ENCODE measurements at places on chromosomes 5 and 9.

DNA sequence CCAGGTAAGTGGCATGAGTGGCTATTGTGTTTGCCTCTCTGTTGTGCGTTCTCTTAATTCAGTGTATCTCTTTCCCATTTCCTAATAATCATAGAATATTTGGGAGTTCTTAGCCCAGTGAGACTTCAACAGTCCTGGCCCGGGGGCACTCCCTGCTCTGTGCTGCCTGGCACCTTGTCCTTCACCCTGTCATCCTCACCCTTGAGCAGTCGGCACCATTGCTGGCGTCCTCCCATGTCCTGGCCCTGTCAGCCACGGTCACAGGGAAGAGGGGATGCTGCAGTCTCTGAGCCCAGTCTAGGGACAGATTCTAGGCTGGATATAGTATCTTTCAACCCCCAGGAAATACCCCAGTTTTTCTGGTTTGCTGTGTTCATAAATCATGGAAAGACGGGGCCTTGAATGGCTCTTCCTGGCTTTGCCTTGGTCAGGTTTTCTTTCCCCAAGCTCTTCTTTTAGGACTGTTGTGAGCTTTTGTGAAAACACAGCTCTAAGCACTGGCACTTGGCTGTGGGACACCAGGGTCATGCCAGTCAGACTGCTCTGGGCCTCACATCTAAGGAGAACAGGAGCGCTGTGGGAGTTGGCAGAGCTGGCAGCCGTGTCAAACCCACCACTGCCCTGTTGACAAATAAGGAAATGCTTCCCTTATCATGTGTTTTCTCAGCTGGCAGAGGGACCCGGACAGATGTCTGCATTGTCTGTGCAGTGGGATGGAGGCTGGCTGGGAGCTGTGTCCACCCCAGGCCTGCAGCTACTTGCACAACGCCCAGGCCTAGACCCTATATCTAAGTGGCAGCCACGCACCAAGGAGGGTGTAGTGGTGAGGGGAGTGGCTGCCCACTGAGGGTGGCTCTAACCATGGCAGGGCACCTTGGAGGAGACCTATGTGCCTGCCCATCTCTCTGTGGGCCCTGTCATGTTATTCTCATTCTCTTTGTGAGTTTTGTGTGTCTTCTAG, 378.6 kb downstream of the ICE1 start:
- DNase-seq: no peak

DNA sequence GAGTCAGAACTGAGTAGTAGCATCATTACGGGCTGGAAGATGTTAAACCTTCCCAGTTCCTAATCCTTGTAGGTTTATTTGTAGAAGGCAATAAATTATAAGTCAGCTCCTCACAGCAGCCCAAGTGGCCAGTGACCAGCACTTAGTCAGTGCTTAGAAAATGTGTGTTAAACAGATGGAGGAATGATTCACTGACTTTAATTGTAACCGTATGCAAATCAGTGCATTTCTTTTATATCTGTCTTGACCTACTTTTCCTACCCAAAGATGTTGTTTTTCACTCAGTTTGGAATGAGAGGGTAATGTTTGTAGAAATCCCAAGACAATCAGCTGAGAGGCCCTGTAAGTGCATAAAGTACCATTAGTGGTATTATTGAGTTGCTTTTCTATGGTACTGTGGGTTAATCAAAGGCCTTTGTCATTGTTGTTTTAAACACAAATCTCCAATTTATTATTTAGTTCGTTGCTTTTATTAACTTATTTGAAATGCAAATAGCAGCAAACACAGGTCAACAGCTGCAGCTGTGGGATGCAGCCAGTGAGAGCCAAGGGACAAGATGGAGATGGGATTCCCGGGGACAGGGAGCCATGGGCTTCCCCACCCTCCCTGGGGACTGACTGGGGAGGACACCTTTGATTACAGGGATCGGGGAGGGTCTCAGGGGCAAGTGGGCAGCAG, 49.8 kb downstream of the MAP1B start:
- no peak for DNase-seq

DNA sequence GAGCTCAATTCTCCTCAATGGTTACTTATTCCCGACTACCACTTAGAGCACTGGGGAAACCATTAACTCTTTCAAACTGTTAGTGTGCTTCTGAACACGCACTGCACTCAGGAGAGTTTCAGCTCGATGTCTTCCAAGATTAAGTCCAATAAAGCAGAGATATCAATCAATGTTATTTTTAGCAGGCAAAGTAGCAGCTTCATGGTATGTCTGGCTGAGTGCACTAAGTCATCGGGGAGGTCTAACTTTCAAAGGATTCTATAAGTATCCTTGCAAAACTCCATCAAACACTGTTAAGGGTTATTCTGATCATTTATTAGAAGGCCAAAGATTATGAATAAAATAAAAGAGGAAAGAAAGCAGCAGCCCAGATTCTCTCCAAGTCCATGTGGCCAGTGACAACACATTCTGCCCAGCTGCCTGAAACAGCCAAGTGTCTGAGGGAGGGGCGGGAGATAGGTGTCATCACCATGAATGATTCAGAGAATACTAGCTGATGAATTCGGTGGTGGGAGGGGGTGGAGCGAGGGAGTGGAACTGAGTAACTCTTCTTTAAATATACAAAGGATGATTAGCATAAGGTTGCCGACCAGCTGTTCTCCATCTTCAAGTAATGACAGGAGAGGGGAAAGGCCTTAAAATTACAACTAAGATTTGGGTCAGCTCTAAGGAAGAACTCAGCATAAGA, 21.3 kb downstream of the NREP start:
- no peak for DNase-seq

DNA sequence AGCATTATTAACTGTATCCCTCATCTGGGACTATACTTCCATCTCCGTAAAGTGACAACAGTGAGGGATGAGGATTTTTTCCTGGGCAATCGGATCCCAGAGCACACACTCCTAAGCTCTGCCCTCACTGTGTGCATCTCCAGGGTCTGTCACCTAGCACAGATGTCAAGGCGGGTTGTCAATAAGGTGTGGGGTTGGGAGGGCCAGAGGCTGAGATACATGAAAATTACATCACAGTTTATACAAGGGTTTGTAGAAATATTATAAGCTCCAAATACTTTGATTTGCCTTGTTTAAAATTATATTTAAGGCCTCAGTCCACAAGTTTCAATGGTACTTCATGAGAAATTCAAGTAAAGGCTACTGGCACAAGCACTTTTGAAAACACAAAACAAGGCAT, 4.5 kb downstream of the ADAMTS12 start:
- DNase-seq: no peak

DNA sequence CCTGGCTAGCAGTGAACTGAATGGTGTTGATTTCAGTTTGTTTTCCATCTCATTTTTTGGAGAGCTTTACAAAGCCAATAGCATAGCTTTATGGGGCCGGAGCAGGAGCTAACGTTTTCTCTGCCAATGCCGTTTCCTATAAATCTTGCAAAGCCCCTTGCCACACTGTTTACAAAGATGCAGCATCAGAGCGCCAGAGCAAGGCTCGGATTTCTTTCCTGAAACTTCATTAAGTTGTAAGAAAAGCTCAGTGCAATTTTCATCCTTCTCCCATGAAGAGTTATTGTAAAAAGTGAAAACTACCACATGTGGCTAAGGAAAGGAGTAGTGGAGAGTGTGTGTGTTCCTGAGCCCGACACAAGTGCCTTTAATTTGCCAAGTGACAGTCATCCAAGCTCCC, 178.2 kb upstream of the GDNF start:
- no peak for DNase-seq

DNA sequence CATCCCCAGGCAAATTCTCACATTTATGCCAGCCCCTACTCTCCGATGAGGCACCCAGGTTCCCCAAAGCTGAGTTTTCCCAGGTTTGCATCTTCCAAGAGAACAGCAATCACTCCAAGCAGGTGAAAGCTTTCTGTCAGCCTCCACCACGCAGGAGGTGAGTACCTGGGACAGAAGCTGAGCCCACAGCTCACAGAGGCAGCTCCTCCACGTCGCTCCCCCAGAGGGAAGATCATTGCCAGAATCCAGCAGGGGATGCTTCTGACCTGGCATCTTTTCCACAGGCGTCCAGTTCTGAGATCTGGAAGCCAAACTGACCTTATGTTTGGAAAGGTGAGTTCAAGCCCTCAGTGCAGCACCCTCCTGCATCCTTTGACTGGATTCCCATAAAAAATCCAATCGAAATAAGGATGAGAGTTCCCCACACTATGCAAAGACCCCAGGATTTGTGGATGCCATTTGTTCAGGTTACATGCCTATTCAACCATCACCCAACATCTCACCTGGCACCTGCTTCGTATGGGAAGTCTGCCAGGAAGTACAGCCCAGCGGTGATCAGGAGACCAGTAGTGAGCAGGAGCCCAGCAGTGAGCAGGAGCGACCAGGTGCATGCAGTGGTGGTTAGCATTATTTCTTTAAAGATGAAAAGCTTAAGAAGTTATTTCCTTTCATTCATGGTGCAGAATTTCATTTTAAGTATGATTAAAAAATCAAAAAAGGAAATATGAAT, 47.4 kb upstream of the OLFM1 start:
- DNase-seq: no peak

DNA sequence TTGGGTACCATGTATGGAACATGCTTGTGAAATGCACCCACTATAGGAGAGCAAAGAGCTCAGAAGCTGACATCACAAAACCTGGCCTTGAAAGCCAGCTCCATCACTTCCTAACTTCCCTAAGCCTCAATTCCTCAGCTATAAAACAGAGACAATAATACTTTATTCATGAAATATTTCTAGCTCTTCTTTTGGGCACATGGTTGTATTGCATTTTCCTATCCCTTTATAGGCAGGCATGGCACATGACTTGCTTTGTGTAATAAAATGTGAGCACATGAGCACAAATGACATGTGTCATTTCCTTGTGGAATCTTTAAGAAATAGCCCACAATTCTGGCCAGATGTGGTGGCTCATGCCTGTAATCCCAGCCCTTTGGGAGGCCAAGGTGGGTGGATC, 18.5 kb downstream of the ZNF366 start:
- no peak for DNase-seq

DNA sequence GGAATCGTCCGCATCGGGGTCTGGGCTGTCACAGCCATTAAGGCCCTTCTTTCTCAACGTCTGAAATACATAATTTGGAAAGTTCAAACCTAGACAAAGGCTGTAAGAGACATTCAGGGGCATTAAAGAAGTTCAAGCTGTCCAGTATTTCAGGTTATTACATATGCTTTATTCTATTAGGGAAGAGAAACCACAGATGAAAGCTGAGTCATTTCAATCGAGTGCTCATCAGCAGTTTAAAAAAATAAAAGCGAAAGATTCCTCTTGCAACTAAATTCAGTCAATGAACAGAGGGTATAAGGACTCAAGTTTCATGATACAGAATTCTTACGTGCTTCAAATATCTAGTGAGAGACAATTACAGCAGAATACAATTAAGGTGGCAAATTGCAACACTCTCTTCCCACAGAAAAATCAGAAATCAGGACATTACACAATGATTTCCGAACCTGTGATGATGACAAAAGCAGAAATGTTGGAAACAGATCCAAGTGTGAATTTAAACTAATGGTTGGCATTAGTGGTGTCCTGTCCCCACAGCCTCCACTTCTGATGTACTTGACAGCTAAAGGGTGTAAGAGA, 121.6 kb downstream of the MEF2C start:
- DNase-seq: no peak

- peak; percentile 9 for DNase-seq
Observed at GRCh38 chr5:137221943-137222342, 277.2 kb downstream of the SPOCK1 start.

- DNase-seq: no peak
Observed at GRCh38 chr5:126651013-126651577, 50.3 kb downstream of the PHAX start.

DNA sequence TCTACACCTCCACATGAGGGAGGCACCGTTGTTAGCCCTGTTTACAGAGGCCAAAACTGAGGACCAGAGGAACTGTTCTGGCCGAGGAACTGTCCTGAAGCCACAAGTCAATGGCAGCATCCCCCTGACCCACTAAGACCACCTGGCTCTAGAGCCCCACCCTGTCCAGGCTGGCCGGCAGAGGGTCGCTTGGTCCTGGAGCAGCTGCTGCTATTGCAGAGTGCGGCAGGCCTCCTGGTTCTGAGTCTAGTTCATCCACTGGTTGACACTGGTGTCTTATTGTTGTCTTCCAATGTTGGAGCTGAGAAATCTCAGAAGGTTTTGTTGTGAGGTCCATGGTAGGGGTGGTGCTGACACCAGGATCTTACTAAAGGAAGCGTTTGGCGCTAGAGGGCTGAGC, 26.6 kb upstream of the ANGPTL2 start:
- DNase-seq: no peak

DNA sequence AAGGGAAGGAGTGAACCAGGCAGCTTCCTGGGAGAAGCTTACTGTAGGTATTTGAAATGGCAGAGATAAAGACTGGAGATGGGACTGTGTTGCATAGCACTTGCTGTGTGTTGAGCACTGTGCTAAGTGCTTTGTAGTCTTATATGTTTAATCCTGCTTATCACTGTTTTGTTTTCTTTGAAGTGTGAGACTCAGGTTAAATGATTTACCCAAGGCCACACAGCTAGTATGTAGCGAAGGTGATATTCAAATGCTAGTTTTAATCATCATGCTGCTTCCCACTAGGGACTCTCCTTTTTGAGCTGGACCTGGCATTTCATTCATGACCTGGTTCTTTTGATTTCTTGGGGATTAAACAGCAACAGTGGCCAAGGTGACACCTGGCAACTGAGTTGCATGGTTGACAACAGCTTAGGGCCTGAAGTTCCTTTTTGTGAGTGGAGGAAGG, 35.3 kb upstream of the SPRY4 start:
- no peak for DNase-seq

- DNase-seq: no peak
Observed at GRCh38 chr9:122988920-122989621, 44.4 kb upstream of the GPR21 start.

GRCh38 chr5:124686239-124687004, 60.0 kb downstream of the ZNF608 start:
- no peak for DNase-seq

DNA sequence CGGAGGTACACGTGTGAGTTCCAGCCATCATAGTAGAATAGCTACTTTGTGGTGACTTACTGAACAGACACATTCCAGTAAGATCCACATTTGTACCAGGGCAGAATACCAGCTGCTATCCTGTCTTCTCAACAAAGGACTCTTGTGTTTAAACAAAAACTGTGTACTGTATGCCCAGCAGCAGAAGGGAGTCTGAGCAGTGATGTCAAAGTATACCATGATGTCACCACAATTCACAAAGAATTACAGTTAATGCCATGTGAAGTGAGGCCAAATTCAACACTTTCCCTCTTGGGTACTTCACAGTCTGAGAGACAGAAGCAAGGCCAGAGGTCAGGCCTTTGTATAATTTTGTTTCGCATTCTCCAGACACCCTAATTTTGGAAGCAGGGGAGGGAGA, 137.0 kb downstream of the ADAMTSL1 start:
- no peak for DNase-seq

DNA sequence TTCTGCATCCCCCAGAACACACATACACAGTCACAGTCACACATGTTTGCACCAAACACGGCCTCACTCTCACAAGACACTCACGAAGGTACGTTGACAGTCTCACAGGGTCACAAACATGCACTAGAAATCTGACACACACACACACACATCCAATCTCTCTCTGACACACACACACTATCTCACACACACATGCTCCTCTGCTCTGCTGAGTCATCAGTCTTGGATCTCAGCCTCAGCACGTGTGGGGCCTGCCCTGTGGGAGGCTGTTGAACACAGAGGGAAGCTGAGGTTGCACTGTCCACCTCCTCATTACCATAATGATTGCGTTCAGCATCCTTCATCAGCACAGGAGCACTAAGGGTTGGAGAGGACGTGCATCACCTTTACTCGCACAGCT, 188.8 kb downstream of the MTRR start:
- peak; percentile 53 for DNase-seq
